ENCODE measurements at places on chromosomes 3 and 15.
A peak's percentile ranks its signal among the peaks of the same experiment; 100 is the strongest.

DNA sequence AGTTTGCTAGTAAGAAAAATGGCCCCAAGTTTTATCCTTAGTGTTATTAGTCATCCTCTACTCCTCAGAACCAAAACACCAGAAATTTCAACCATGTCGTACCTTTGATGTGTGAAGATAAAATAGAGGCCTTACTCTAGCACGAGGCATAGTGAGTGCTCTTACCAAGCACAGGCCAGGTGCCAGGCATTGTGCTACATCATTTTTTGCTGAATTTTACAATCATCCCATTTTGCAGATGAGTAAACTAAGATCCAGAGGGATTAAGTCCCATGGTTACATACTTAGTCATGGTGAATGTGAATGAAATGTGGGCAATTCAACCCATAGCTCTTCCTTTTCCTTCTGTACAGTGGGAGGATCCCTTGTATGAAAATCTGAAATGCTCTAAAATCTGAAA, 15.2 kb downstream of the LMCD1 start:
- no peak for DNase-seq

DNA sequence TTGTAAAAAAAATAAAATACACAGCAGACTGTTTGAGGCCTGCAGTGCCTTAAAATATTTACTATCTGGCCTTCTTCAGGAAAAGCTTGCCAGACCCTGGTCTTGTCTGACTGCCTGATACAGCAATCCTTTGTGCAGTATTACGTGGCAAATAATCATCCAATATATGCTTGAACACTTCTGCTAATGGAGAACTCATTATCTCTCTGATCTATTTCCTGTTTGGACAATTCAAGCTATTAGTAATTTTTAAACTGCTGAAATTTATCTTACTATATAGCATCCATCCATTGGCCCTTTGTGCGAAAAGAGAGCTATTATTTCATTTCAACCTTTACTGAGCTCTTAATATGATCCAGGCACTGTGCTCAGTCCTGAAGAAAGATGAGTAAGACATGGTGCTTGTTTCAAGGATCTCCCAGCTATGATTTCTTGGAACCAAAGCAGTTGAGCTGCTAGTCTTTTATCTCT, 15.9 kb downstream of the ATG7 start:
- no peak for DNase-seq

DNA sequence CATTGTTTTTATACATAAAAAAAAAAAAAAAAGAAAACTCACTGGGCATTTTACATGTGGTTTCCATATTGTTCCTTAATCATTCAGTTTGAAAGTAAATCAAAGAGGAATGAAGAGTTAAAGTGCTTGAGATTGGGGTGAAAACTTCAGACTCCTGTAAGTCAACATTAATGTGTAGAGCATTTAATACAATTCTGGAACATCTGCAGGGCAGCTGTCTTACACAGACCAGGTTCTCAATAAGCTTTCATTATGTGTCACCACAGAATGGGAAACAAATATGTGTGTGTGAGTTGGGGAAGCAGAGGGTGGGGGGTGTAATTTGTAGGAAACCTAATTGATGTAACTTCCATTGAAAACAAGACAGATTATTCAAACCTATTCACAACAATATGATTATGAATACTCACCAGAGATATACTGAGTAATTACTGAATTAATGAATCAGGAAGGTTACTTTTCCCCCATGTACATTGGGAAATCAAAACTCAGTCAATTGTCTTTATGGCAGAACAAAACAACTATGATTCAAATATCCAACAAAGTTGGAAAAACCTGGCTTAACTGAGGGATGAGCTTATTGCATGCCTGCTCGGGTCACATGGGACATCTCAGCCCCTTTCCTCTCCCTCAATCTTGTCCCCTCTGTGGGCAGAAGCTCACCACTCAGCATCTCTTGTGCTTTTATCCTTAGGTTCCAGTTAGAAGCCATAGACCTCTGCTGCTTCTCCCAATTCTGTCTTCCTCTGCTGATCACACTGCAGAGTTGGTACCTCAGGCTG, 281.2 kb upstream of the THBS1 start:
- DNase-seq: no peak

- DNase-seq: no peak
Measured at GRCh38 chr3:24905266-24905665, 410.6 kb upstream of the THRB start.

DNA sequence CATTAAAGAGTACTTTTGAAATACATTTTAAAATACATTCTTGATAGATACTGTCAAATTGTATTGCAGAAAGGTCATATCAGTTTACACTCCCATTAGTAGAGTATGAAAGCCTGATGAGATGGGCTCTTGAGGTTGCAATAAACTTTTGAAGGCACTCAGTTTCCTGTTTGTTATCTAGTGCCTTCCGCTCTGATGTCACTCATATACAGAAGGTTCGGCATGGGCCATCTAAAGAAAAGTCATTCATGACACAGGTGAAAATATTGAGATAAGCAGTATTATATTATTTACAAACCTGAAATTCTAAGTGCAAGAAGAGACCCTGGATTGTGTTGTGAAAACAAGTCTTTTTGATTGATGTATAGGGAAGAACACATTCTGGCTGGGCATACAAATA, 36.5 kb upstream of the DENND4A start:
- DNase-seq: peak; percentile 35

DNA sequence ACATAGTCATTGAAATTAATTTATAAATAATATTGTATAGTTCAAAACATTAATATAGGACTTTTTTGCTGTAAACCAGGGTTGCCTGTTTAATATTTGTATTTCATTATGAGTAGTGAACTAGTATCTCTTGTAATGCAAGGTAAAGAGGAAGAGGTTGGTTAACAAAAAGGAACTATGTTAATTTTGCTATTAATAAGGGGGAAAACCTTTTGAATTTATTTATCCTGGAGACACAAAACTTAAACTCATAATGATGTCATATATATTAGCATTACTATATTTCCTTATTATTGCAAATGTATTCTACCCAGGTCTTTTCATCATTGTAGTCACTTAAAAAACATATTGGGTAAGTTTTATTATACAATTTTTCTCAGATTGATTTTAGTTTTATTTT, 94.5 kb downstream of the CHL1 start:
- no peak for DNase-seq

DNA sequence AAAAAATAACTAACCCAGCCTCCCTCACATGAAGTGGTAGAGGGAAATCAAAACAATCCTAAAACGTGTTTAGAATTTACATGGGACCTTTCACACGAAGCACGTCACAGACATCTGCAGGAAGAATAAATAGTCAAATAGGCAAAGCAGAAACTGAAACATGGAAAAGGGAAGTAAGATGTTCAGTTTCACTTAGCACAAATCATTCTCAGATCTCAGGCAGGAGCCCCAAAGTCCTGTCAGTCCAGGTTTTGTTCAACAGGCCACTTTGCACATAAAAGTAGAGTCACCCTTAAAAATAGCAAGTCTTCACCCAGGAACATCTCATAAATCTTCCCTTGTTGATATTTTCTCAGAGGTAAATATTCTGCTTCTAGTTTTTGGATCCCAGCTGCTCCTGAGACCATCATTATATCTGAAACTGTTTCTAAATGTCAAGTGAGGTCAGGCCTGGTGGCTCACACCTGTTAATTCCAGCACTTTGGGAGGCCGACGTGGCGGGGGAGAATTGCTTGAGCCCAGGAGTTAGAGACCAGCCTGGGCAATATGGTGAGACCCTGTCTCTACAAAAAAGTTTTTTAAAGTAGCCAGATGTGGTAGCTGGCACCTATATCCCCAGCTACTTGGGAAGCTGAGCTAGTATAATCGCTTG, 1.9 kb downstream of the RUBCN start:
- no peak for DNase-seq

- no peak for DNase-seq
Measured at GRCh38 chr3:118538187-118538586, 496.5 kb downstream of the IGSF11 start.

GRCh38 chr3:66014651-66015050, 24.1 kb downstream of the MAGI1 start:
- DNase-seq: no peak

GRCh38 chr3:48248095-48248850, 7.4 kb downstream of the ZNF589 start:
- no peak for DNase-seq

- no peak for DNase-seq
Measured at GRCh38 chr3:155064920-155065319, 15.2 kb upstream of the MME start.

- DNase-seq: no peak
Measured at GRCh38 chr15:33107950-33108349, 86.6 kb downstream of the FMN1 start.

DNA sequence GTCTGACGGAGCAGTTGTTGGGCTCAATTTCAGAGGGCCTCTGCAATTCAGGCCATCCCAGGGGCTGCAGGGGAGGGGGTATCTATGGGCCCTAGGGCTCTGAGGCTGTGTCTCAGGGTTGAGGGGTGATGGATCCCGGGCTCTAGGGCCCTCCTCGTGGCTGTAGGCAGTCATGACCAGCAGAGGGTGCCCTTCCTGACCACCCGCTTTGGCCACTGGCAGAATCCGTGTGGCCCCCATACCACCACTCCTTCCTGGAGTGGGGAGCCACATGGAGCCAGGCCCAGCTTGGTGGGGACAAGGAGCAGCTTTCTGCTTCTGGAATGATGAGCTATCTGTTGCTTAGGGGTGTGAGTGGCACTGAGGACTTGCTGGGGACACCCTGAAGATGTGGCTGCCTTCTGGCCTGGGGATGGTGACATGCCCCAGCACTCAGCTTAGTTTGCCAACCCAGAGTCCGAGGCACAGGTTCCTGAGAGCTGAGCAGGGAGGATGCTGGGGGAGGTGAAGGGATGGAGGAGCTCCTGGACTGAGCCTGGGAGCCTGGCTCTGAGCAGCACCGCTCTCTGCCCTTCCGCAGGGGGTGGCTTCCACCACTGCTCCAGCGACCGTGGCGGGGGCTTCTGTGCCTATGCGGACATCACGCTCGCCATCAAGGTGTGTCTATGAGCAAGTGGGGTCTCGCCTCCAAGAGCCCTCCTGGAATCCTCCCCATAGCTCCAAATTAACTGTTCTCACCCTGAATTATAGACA, 20.2 kb downstream of the HDAC11 start:
- DNase-seq: no peak

DNA sequence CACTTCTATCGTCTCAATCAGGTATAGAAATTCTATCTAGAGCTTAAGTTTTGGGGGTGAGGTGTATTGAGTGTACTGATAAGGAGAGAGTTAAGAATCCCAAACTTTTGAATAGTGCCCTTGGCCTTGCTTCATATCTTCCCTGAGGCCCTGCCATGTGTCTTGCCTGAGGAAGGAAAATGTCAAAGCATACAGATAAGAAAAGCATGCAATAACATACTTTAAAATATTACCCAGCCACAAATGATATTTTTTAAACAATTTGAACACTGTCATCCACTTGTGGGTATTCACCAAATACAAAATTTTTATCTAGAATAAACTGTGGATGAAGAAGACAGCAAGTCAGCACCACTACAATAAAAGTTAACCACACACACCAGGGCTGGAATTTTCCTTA, 631.0 kb upstream of the ALCAM start:
- DNase-seq: no peak

DNA sequence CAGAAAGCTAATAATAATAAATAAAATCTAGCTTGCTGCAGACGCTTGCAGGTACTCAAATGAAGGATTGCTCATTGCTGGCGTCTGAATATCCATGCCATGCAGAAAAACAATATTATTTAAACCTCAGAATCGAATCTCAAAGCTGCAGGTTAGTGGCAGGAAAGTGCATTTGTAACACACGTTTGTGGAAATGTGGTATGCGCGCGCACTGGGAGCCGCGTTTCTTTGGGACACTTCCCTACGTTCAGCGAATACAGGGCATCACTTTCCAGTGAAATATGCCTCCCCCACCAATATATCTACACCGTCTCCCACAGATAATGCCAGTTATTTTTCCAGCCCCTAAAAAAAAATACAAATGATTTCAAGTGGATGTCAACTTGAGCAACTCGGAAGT, 37.1 kb downstream of the ZIC4 start:
- DNase-seq: no peak

- DNase-seq: no peak
Measured at GRCh38 chr3:5448246-5448645, 260.7 kb downstream of the EDEM1 start.

DNA sequence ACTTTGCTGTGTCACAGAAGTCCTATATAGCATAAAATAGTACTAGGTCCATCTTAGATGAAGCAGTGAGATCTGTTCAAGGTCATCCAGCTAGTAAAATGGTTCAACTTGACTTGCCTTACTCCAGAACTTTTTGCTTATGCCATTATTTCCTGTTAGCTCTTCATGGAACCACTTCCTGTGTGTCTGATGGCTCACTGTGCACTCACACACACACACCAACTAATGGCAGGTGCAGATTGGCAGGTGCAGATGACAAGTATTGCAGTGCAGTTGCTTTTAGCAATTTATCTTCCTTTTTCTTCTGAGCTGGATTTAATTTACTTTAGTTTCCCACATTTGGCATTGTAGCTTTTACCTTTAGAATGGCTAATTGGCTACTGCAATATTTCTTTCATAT, 29.8 kb downstream of the GOLGA8S start:
- DNase-seq: no peak

DNA sequence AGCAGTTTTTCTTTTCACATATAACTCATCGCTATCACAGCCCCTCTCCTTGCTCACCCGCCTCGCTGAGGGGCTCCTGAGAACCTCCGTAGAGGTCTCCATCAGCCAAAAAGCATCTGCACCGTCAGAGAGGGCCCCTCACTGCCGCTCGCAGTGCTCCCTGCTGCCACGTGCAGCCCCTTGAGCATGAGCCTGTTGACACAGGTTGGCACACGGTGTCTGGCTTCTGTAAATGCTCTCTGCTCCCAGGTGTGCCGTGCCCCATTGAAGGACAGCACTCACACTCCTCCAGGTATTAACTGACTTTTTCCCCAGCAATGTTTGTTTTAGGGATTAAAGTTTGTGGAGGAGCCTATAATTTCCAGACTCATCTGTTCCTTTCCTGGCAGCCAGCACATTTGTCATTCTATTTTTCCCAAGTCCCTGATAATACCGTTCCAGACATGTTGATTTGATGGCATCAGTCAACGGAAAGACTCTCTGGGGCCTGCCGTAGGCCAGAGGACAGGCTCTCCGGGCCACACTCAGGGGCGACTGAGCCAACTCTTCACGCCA, 2.1 kb upstream of the FURIN start:
- no peak for DNase-seq

GRCh38 chr15:31197497-31198414, 96.2 kb upstream of the TRPM1 start:
- DNase-seq: no peak

DNA sequence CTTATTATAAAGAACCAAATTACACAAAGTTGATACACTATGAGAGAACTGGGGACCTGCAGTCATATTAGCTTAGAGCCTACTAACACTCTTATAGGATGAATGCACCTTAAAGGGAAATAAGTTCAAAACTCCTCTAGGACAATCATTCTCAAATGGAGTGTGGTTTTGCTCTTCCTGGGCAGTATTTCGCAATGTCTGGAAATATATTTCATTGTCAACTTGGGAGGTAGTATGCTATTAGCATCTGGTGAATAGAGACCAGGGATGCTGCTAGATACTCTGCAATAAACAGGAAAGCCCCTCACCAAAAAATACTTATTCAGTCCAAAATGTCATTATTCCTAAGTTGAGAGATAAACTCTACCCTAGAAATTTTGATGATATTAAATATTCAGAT, 451.4 kb upstream of the ARPP21 start:
- DNase-seq: no peak

Measured in central memory CD8-positive, alpha-beta T cell (primary cell).